Dermis microvascular lymphatic vessel endothelial cell (primary cell): ENCODE measurements at places on chromosomes 13 and 19. TPM values are rescaled to one million over a fixed set of nuclear protein-coding genes. Genes with fewer than 3 reads are reported as not detected.

Gene CYP2F1
- total RNA-seq, result not detected in 2 replicates

Gene PSG5
- total RNA-seq, result not detected in 2 replicates

Gene PLPPR3
- 0.38 and 0.39 TPM in 2 replicates for total RNA-seq

Gene HSD17B14
- 2.8 and 4.2 TPM in 2 replicates for total RNA-seq

Gene ADGRE1
- total RNA-seq, result not detected in 2 replicates

Gene SUPT20H
- 26.7 and 33.3 TPM in 2 replicates for total RNA-seq

Gene UBE2L5
- total RNA-seq, result not detected in 2 replicates

Gene AKAP8L
- total RNA-seq, result 33.0 and 41.5 TPM in 2 replicates

Gene RELB
- 8.2 and 16.2 TPM in 2 replicates for total RNA-seq

Gene IFNL3
- not detected in 2 replicates for total RNA-seq

Gene COL5A3
- 0.13 and 0.25 TPM in 2 replicates for total RNA-seq

Gene SLAIN1
- total RNA-seq, result 5.1 and 8.0 TPM in 2 replicates
